ENCODE measurements at places on chromosomes 16 and 17.

GRCh38 chr17:31540602-31541307 lies 149.3 kb downstream of the RAB11FIP4 start:
- no peak for DNase-seq

GRCh38 chr16:253833-254232 lies 19.2 kb downstream of the FAM234A start:
- no peak for DNase-seq

DNA sequence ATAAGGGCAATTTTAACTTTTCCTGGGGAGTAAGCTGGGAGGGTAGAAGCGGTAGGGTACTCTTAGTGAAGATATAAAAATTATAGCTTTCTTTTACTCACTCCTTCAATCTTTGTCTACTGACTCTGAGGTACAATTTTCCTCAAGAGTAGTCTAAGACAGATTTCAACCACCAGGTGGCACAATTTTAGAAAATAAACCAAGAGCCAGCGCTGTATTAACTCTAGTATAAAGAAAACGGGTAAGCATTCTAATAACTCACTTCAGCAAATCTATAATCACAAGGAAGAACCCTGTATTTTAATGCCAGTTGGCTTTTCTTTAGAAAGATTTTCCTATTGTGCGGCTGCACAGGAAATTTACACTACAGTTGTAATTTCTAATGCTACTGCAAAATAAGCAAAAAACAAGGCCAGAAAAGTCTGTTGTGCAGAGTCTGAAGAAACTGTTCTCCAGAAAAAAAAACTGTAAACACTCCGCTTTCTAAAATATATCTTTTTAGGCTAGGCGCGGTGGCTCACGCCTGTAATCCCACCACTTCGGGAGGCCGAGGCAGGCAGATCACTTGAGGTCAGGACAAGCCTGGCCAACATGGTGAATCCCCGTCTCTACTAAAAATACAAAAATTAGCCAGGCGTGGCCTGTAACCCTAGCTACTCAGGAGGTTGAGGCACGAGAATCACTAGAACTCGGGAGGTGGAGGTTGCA lies 1.9 kb downstream of the CMC2 start:
- DNase-seq = no peak

GRCh38 chr16:53905028-53905427 lies 201.1 kb downstream of the FTO start:
- DNase-seq = no peak

- no peak for DNase-seq
These were observed 2.6 kb downstream of the ABR start for GRCh38 chr17:1177016-1177700.

- no peak for DNase-seq
These were observed 15.3 kb downstream of the KLHL36 start for GRCh38 chr16:84663433-84664101.

GRCh38 chr16:13305019-13305755 lies 403.8 kb downstream of the SHISA9 start:
- no peak for DNase-seq

DNA sequence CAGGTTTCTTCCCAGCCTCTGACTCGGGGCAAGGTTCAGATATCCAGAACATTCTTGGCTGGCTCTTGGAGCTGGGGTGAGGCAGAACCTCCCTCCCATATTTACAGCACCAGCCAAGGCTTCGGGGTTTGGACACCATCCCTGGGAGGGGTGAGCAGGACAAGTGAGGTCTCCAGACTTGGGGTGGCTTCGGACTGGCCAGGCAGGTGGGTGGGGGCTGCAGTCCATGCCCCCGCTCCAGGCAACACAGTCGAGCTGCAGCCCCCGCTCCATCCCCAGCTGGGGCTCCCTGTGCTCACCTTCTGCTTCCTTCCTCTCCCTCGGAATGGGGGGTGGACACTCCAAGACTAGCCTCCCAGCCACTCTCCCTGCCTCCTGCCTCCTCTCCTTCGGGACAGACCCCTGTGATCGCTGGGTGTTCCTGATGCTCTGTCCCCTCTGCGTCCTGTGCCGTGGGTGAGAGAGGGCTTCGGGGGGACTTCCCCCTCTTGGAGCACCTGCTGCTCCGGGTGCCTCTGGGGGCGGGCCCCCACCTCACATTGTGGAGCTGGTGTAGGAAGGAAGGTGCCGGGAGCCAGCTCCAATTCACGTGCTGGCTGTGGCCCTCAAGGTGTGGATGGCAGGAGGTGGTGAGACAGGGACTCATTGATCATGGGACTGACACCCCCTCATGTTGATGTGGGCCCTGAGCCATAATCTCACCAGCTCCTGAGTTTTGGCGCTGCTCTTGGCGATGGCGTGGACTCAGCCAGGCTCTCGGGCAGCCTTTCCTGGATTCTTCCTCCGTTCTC lies 189.2 kb downstream of the SEC14L1 start:
- DNase-seq = peak; percentile 19

- DNase-seq = no peak
These were observed 21.1 kb downstream of the CSNK2A2 start for GRCh38 chr16:58176608-58177352.

DNA sequence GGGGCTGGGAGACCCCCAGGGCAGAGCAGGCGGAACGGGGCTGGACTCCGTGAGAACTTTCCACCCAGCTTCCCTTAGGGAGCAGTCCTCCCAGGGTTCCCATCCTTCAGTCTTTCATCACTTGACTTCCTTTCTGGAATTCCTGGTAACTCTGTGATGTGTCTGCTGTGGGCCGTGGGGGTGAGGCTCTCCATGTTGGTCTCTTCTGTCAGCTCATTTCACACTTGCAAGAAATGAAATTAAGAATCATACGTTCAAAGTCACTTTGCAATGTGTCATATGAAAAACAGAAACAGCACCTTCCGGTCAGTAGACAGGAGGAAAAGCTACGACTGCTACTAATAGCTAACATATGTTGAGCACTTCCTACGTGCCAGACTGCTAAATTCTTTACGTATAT lies 5.4 kb upstream of the BBS2 start:
- no peak for DNase-seq

- no peak for DNase-seq
These were observed 45.3 kb downstream of the CPNE2 start for GRCh38 chr16:57137566-57138273.

DNA sequence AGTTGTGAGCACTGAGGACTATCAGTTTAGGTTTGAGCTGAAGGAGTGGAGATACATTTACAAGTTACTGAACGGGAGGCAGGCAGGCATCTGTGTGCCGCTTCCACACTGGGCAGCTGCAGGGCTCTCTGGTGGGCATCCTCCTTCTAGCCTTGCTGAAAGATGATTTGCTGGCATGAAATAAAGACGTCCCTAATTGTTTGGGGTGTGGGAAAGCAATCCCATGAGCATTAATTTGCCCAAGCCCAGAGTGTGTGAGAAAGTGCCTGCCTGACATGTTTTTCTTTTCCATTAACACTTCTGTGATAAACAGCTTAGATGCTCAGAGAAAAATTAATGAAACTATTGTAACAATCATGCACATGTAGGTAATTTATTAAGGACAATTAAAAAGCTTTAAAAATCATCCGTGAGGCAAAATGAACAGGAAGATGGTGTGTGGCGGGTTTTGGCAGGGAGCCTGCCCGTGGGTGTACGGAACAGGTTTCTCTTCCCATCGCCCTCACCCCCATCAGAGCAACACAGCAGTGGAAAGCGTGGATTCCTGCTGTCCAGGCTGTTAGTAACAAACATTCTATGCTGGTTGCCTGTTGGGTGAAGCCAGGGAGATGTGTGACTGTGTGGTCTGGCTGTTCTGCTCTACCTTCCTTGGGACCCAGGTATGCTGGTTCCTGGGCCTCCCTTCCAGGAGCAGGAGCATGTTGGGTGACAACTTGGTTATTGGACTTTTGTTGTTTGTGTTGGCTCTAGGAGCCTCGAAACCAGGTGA lies 191.9 kb downstream of the MSI2 start:
- DNase-seq = no peak

GRCh38 chr17:2705263-2705662 lies 6.3 kb downstream of the CLUH start:
- DNase-seq = no peak
